ENCODE measurements at places on chromosomes 3 and 15.

GRCh38 chr15:65275104-65275727 is 11.5 kb downstream of the PARP16 start:
- no peak for DNase-seq

DNA sequence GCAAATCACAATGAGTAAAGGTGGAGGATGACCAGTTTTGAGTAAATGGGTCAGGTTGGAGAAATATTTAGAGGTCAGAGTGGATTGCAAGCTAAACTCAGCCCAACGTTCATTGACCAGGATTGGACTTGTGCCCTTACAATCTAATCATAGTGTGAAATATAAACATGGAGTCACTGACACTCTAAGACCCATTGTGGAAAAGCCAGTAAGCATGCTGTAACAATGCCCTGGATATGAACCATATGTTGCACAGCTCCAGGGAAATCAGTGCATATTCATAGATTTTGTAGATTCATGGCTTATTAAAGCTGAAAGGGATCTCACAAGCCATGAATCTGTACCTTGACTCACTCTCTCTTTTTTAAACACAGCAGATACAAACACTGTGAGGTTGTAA is 660.2 kb upstream of the LMCD1 start:
- DNase-seq: no peak

GRCh38 chr15:43518197-43518761 is 871 bp downstream of the MAP1A start:
- DNase-seq: no peak

DNA sequence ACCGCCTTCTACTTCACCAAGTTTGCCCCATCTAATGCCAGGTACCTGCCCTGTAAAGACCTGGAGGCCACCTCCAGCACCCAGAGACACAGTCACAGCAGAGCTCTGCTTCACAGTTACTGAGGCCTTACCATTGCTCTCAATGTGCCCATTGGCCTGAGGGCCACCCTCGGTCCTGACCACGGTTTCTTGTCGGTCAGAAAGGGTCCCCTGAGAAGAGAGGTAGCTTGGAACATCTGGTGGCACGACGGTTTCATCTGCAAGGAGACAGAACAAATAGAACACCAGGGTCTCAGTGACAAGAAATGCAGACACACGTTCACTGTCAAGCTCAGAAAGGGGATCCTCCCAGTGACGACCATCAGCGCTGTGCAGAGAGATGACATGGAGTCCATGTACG is 118.7 kb downstream of the LRIG1 start:
- no peak for DNase-seq

DNA sequence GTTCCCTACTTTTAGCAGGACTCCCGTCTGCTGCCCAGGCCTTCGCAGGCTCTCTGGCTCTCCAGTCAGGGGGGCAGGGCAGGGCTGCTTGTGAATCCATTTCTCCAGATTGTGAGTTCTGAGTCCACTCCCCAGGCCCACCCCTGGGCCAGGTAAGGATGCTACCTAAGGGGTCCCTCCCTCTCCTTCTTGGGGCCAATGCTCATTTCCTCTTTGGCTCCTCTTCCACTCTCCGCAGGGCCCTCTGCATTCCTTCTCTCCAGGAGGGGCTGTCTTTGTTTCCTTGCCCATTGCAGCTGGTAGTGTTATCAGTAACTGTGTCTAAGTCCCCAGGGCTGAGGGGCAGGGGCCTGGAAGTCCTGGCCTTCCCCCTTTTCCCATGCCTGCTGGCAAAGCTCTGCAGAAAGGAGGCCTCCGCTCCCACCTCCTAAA is 13.0 kb upstream of the CACNA2D2 start:
- DNase-seq: no peak

DNA sequence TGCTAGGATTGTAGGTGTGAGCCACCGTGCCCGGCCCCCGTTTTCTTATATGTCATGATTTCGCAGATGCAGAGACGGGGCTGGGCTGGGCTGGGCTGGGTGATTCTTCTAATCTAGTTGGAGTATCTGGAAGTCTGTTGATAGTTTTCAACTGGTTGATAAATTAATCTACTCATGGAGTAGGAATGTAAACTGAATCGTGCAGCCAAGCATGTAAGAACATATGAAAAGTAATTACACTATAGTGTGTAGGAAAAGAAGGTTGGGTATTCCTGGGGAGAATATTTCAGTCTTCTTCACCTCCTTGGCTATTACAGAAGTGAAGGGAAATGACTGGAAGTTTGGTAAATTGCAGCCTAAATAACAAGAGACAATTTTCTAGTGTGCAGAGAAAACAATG is 82.6 kb upstream of the MAGI1 start:
- DNase-seq: no peak

DNA sequence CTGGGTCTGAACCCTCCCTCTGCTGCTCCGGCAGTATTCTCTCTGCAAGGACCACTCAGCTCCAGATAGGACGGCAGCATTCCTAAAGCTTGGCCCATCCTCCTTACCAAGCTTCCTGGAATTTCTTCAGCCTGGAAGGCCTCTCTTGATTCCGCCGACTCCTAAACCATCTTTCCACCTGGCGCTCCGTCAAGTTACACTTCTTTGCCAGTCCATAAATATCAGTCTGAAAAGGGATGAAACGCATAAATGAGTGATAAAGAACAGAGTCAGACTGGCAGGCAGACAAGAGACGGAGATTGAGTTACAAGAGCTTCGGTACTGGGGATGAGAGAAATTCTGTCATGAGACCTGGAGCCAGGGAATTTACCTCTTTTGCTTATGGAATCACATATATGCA is 44.3 kb downstream of the CERS3 start:
- DNase-seq: no peak

GRCh38 chr15:52532427-52532826 is 3.7 kb upstream of the MYO5A start:
- DNase-seq: no peak

DNA sequence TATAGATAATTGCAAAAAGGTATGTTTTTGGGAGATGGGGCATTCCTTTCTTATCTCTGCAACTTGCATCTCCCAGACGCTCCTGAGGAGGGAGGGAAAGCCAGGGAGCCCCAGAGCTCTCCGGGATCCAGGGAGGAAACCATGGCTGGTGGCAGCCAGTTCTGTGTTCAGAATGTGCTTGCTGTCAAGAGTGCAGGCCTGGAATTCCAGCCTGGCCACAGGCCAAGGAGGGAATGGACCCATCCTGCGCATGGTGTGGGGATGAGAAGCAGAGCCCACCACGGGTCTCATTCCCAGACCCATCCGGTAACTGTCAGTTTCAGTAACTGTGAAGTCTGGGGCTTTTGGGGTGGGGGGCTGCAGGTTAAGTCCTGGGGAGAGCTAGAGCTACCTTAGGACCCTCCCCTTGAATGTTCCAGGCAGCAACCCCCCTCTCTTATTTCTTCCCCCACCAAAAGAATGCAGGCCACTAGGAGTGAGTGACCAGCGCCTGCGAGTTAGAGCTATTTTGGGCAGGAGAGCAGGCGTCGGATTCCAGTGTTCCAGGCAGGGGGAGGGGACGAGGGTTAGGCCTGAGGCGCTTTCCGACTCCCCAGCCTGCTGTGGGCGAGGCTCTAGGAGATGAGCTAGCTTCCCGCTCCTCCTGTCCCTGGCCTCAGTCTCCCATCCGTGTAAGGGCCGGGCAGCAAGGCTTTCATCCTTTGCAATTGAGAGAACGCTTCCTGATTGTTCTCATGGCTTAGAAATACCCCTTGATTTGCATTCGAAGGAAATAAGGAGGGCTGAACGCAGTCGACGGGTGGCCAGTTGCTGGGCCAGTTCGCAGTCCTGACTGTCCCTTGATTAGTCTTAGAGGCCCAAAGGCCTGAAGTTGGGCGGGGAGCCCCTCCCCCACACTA is 781 bp upstream of the DAG1 start:
- DNase-seq: peak; percentile 91

- no peak for DNase-seq
Observed at GRCh38 chr15:49464522-49464921, 41.5 kb downstream of the FGF7 start.

- no peak for DNase-seq
Observed at GRCh38 chr3:173395073-173395411, 2.5 kb upstream of the NLGN1 start.

GRCh38 chr3:32282578-32283154 is 44.2 kb downstream of the CMTM8 start:
- no peak for DNase-seq

- no peak for DNase-seq
Observed at GRCh38 chr15:67126551-67127330, 61.3 kb downstream of the SMAD3 start.

DNA sequence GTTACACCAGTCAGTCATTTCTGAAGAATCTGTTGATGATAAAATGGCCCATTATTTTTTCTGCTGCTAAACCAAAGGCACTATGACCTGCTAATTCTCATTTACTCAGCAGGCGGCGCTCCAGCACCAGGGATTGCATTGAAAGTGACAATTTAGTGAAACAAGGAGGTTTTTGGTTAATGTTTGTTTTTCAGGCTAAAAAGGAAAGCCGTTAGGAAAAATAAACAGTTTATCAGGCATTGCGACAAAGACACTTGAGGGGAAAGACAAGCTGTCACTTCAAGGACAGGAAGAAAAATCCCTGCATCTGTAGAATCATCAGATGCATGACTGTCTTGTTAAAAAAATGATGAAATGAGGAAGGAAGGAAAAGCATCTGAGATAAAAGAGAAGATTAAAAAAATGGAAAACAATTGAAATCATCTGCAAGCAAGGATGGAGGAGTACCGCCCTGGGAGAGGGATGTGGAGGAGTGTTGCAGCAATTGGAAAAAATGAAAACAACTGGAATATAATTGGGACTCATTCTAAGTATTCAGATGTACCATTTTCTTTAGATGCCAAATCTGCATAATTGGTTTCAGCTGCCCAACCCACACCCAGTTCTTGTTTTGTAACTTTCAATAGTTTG is 54.0 kb downstream of the NR1D2 start:
- peak; percentile 76 for DNase-seq

GRCh38 chr3:149371723-149372114 is 5.7 kb downstream of the TM4SF1 start:
- no peak for DNase-seq

DNA sequence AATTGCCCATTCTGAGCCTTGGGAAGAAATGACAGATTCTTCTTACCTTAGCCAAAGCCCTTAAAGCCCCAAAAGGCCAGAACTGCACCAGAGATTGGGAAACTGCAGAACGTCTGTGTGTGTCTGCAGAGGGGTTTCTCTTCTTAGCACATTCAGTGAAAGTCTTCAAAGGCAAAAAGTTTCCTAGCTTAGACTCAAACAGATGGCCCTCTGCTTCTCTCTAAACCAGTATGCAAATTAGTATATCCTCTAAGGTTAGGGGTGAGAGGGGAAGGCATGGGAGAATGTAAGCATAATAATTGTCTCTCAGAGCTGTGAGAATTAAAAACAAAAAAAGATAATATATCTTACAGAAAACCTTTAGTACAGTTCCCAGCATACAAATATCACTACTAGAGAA is 334.0 kb upstream of the MCTP2 start:
- no peak for DNase-seq

DNA sequence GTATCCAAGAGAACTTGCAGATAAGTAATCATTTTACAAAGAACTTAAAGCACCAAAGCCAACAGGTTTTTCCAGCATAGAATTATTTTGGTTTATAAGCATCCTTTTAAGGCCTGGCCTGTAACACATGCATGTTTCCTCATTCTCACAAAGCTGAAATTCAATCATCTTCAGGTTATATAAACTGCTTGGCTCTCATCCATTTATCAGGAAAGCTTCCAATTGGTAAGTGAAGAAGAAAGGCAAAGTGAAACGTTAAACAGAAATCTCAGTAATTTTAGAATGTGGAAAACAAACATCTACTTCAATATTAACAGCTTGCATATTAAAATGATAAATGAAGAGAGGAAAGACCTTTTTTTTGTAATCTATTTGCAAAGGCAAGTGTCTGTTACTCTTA is 1.6 kb downstream of the SERP1 start:
- DNase-seq: no peak

- DNase-seq: no peak
Observed at GRCh38 chr15:50978580-50978979, 70.1 kb downstream of the AP4E1 start.

- DNase-seq: no peak
Observed at GRCh38 chr3:110533089-110533488, 538.5 kb upstream of the NECTIN3 start.

DNA sequence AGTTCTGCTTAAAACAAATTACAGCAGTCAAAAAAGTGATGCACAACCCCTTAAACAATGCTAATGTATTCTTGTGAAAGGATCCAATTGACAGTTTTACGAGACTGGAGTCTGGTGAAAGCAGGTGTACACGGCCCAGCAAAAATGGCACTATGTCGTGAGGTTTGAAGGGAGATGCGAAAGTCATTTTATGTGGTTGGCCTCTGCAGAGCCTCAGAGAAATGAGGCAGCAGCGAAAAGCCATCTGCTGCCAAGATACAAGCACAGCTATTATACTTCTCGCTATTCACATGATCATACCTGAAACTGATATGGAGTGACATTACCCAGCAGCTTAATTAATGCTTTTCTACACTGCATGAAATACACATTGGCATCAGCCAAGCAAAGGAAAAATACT is 36.4 kb downstream of the MECOM start:
- no peak for DNase-seq

DNA sequence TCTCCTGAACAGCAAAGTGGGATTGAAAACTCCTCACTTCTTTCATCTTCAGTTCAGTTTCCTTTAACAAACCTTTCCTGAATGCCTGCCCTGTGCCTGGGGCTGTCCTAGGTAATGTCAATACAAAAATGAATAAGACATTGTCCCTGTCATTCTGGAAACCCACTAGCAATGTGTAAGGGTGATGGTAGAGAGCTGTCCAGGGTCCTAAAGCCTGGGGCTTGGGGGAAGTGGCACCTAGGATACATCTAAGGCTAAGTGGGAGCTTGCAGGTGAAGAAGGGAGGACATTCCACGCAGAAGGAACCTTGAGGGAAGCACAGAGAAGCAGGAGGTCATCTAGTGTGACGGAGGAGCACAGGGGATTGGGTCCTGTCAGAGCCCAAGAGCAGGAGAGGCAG is 212.7 kb upstream of the PPP2R3A start:
- DNase-seq: no peak

- no peak for DNase-seq
Observed at GRCh38 chr3:195896361-195897080, 11.8 kb downstream of the TNK2 start.

DNA sequence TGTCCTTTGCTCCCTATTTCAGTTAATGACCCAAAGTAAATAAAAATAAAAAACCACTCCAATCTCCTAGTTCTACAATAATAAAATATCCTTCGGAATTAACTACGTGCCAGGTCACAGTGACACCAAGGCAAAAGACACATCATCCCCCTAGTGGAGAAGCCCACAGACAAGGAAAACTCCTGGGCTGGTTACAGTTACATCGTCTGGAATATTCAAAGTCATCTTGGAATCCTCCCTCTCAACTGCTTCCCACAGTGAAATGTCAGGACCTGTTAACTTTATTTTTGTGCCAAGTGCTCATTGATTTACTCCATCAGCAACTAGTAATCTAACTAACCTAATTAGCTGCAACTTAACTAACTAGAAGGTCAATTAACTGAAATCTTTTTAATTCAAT is 349.3 kb downstream of the MAGI1 start:
- DNase-seq: no peak

- DNase-seq: no peak
Observed at GRCh38 chr3:7075117-7075516, 214.2 kb downstream of the GRM7 start.

Data from psoas muscle (tissue), 8 donors.